Stimulated activated CD4-positive, alpha-beta T cell treated with anti-CD3 and anti-CD28 coated beads, TNF-alpha, amount 100 ng/mL, for 1 hour (primary cell): ENCODE measurements at places on chromosomes 2 and 18.

- no peak for DNase-seq
Measured at GRCh38 chr2:160292225-160292624, 92.2 kb upstream of the ITGB6 start.

GRCh38 chr2:131143803-131144202 lies 38.7 kb downstream of the PLEKHB2 start:
- no peak for DNase-seq

- DNase-seq = no peak
Measured at GRCh38 chr2:46855805-46856204, 59.8 kb downstream of the MCFD2 start.

- no peak for DNase-seq
Measured at GRCh38 chr2:64328415-64328722, 125.6 kb upstream of the LGALSL start.
